ENCODE measurements at places on chromosomes 1 and 21.

- DNase-seq, result peak; percentile 63
Measured at GRCh38 chr1:154198756-154199562, 7.1 kb upstream of the TPM3 start.

- no peak for DNase-seq
Measured at GRCh38 chr21:42666023-42666747, 12.8 kb downstream of the PDE9A start.

- DNase-seq, result no peak
Measured at GRCh38 chr21:34913811-34914210, 135.3 kb downstream of the RUNX1 start.

GRCh38 chr1:10607228-10607627 is 132.5 kb downstream of the PEX14 start:
- no peak for DNase-seq

- no peak for DNase-seq
Measured at GRCh38 chr1:44547361-44547760, 126.9 kb downstream of the TMEM53 start.

DNA sequence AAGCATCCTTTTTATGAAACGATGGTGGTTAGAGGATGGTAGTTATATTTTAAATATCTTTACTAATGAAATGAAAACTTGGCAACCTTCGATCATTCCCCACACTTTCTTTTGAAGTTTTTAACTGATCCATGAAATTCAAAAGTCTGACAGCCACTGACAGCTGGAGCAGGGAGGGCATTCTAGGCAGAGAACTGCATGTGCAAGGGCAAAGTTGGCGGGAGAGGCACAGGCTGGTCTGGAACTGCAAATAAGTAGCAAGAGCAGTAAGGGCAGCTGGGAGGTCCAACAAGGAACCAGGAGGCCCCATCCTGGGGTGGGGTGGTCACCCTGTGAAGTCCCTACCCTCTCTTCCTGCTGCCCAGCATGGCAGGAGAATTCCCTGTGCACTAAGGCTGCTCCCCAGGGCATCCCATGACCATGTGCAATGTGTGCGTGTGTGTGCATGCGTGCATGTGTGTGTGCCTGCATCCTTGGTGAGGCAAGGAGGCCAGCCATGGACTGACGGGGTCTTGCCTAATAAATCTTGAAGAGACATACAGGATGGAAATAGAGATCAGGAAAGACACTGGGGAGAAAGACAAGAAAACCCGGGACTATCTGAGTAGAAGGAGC is 33.1 kb upstream of the FOXO6 start:
- DNase-seq, result no peak

GRCh38 chr1:82227306-82228095 is 426.8 kb downstream of the ADGRL2 start:
- no peak for DNase-seq

DNA sequence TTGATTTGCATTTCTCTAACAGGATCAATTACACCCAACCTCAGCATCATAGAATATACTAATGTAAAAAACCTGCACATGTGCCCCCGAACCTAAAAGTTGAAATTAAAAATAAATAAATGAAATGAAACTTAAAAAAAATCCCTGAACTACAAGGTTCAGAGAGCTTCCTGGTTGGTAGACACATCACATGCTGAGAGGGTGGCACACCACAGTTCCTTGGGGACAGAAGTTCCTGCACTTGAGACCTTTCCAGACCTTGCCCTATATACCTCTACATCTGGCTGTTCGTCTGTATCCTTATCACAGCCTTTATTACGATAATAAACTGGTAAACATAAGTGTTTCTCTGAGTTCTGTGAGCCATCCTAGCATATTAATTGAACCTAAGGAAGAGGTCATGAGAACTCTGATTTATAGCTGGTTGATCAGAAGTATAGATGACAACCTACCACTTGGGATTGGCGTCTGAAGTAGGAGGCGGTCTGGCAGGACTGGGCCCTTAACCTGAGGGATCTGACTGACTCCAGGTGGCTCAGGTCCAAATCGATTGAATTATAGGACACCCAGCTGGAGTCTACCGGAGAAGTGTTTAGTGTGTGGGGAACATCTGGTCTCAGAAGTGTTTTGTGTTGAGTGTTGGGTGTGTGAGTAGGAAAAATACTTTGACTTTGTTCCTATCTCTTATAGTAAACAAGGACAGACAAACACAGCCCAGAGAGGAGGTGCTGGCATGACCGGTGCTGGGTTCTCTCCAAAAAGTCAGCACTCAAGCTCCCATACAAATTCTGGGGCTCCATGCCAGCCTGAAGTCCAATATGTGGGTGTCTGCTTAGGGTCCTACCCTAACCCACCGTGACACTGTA is 19.0 kb downstream of the C1orf115 start:
- DNase-seq, result no peak

GRCh38 chr1:240797050-240797449 is 185.1 kb upstream of the GREM2 start:
- no peak for DNase-seq

DNA sequence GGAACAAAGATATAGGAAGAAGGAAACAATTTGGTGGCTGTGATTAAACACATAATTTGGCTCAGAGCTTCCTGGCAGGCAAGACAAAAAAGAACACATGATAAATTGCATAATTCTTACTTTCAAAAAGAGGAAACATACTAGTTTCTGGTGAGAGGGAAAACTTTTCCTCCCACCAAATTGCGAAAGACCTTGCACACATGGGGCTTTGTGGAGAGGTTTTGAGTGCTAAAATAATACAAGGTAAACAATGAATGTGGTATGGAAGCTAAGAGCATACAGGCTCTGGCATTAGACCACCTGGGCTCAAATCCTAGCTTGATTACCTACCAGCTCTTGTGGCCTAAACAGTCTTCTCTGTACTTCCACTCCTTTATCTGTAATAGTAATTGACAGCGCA is 140.2 kb upstream of the HOOK1 start:
- no peak for DNase-seq

- no peak for DNase-seq
Measured at GRCh38 chr1:77016386-77016985, 149.2 kb downstream of the ST6GALNAC5 start.

- DNase-seq, result no peak
Measured at GRCh38 chr1:88029142-88029541, 654.9 kb upstream of the PKN2 start.

GRCh38 chr1:212470059-212470458 is 37.3 kb downstream of the NENF start:
- DNase-seq, result no peak

DNA sequence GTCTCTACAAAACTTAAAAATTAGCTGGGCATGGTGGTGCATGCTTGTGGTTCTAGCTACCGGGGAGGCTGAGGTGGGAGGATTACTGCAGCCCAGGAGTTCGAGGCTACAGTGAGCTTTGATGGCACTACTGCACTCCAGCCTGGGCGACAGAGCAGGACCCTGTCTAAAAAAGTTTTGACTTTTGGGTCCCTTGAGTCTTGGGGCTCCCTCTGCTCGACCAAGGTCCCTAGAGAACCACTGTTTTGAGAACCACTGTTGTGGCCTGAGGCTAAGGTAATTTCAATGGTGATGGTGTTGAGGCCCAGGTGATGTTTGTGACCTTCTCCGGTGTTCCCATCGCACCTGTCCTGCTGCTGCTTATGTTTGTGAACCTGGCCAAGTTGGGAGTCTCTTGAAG is 3.1 kb upstream of the CAMTA1 start:
- DNase-seq, result no peak

GRCh38 chr1:30318413-30318812 is 405.0 kb downstream of the MATN1 start:
- no peak for DNase-seq

GRCh38 chr1:167184081-167184480 is 36.6 kb upstream of the POU2F1 start:
- DNase-seq, result no peak

GRCh38 chr1:151562661-151563060 is 22.6 kb downstream of the TUFT1 start:
- no peak for DNase-seq

DNA sequence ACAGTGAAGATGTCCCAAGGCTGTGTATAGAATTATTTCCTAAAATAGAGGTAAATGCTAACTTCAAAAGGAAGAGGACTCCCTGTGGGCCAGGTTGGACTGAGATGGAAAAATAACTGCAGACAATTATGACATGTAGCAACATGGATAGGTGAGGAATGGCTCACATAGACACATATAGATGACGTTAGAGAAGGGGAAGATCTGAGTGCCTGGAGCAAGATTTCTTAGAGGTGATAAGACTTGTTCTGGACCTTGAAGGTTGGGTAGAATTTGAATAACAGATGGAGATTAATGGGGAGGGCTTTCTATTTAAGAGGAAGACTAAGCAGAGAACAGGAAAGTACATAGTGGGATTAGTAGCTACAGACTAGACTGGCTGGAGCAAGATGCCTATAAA is 76.9 kb downstream of the C1orf21 start:
- DNase-seq, result no peak

GRCh38 chr1:213887842-213888241 is 99.9 kb upstream of the PROX1 start:
- DNase-seq, result no peak

DNA sequence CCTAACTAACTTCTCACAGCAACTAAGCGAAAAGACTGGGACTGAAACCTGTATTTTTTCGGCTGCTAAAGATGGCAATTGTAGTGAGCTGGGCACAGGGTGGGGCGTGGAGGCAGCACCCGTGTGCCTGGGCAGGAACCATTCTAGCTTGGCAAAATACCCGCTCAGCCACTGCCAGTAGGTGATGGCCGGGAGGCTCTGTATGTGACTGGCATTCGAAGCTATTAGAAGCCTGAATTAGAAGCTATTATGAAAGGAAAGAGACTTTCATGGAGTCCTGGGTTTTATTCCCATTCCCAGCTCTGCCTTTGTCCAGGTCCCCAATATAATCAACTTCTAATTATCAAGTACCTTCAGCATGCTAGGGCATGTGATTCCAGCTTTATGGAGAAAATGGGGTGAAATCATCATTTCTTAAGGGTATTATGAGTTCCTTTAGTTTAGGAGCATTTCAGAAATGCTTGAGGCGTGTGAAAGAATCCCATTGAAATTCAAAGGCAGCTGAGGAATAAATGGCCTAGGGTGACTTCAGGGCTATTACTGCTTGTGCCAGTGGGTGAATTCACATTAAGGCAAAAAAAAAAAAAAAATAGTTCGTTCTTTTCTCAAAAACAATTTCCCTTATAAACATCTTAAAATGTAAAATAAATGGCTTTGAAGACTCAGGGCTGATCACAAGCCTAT is 125.6 kb downstream of the KCNN3 start:
- no peak for DNase-seq

- no peak for DNase-seq
Measured at GRCh38 chr1:248818505-248819374, 7.0 kb downstream of the SH3BP5L start.

DNA sequence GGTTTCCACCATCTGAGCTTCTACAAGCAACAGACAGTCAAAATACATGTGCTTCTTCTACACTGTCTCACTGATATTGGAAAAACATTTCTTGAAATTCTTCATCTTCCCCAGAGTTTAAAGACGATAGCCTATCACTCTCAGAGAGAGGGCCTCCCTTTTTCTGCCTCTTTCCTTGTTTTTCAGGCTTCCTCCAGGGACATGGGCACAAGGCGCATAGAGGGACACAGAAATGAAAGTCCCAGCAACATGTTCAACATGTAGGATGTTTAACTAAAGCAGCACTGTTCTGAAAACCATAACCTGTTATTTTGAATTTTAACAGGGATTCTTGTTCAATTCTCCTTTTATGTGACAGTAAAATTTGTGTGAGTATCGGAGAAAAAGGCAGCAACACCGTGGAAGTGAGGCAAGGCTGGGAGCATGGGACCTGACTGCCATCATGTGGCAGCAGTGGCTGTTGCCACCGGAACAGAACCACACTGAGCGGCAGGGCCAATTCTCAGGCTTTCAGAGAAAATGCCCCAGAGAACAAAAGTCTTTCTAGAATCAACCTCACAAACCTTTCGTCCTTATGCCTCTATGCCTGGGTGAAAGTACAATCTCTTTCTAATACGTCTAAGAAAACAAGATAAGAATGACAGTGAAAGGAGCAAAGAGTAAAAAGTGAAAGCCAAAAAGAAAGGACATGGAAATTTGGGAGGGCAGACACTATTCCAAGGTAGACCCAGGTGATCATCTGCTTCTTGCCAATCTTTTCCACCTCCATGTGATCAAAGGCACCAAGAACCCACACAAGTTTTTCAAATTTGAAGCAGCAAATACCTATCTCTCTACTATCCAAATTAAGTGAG is 54.5 kb downstream of the PCNX2 start:
- peak; percentile 37 for DNase-seq

- no peak for DNase-seq
Measured at GRCh38 chr21:42364304-42364865, 1.9 kb downstream of the TFF1 start.

GRCh38 chr1:22471078-22471477 is 19.4 kb downstream of the ZBTB40 start:
- DNase-seq, result no peak

DNA sequence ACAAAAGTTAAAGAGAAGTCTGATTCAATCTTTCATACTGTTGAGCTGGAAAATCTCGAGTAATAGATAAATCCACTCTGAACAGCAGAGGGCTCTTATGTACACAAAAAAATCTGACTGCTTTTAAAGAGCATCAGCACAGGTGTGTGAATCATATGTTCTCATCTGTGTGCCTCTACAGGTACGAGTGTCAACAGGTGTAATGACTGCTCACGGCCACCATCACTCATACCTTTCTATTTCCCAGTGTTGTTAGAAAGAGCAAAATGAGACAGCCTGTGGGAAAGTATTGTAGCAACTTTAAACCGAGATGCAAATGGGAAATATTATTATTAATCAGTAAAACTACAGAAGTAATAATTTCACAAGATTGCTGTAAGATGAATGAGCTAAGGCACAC is 49.0 kb upstream of the SCAF4 start:
- no peak for DNase-seq

DNA sequence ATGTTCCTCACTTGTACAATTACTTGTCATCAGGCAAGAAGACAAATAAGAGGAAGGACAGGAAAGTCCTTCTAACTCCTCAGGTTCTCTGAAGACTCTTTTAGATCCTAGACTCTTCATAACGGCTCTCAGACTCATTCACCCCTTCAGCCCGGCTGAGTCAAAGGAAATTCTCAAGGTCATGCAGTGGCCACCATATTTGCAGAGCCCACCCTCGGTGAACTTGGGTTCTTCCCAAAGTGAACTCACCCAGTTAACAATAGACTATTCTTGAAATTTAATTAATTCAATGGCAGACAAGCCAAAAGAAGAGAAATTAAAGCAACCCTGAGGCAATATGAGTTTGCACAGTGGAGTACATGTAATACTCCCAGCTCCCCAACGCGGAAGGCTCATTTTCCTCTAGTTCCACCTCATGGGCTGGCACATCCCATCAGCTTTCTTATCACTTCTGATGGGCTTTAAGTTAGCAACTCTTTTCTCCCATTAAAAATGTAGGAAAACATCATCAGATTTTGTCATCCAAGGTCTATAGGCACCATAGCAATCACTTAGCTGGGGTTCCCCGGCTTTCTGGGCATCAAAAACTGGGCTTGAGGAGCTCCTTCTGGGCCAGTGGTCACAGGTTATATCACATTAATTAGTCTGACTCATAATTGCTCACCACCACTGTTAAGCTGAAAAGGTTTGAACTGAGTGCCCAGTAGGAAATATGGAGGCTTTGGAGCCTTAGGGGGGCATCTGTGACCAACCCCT is 27.8 kb upstream of the TIAM1 start:
- no peak for DNase-seq

Data from CD4-positive, alpha-beta T cell treated with Interleukin-17A for 4 hours (primary cell).